ENCODE measurements at places on chromosomes 6 and 20.

GRCh38 chr6:75262716-75263400 is 19.3 kb upstream of the COX7A2 start:
- DNase-seq, result no peak

DNA sequence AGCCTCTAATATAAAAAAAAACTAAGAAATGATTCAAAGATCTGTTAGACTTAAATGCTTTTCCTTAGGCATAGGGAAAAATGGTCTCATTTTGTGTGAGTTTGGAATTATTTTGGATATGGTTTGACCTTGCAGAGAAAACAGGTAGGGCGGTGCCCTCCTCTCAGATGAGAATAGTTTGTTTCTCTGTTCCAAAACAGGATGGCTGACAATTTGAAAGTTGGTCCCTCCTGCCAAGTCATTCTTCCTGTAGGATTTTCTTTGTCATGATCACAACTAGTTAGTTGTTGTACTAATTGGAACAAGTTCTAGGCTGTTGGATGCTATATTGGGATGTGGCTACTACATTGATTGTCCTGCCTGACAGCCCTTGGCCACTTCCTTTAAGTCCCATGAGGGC is 108.6 kb downstream of the BCKDHB start:
- no peak for DNase-seq

DNA sequence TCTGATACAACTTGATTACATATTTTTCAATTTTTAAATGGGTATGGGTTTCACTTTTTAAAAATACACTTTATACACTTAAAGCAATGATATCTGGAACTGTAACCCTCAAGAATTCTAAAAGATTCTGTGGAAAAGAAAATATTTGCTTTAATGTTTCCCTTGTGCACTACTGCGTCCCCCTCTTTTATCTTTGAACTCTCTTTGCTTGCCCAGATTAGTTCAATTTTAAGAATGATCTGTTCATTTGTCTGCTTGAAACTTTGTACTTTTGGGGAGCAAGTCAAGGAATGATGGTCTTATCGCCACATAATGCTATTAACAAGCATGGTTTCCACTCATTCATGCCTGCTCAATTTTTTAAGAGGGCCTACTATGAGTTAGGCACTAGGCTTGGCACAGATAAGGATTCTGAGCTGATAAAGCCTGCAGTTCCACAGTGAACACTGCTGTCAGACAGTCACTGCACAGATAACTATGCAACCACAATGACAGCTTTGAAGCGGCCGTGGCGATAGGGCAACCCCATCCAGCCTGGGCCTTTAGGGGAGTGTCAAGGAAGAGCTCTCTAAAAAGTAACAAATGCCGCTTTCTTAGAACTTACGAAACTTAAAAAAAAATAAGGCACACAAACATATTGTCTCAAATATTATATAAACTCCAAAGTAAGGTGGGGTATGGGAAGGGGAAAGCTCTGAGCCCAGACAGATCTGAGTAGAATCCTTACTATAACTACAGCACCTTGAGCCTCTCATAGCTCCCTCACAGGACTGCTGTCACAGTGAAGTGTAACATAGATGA is 29.7 kb downstream of the FYN start:
- peak; percentile 69 for DNase-seq

DNA sequence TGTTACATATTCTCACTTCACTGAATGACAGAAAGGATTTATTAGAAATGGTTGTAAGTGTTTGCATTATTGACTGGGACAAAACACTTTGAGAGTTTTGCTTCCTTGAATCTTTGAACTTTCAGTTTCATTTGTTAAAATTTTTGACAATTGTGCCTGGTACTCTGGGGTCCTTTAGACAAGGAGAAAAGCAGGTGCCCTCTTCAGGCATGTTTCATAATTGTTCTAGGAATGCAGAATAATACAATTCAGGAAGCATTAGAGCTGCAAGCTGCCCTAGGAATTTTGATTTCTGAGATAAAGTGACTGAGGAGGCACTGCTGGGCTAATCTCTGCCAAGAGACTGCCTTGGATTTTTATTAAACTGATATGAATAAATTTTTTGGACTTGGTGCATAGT is 49.7 kb downstream of the TOP1 start:
- DNase-seq, result no peak
